ENCODE measurements at places on chromosomes 4 and X.
A peak's percentile ranks its signal among the peaks of the same experiment; 100 is the strongest.

DNA sequence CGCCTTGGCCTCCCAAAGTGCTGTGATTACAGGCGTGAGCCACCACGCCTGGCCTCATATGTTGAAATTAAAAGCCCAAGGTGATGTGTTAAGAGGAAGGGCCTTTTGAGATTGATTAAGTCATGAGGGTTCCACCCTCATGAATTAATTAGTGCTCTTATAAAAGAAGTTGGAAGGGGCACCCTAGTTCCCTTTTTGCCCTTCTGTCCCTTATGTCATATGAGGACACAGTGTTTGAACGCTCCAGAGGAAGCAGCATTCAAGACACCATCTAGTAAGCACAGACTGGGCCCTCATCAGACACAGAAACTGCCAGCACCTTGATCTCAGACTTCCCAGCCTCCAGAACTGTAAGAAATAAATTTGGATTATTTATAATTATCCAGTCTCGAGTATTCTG, 5.1 kb upstream of the APLN start:
- DNase-seq: no peak

DNA sequence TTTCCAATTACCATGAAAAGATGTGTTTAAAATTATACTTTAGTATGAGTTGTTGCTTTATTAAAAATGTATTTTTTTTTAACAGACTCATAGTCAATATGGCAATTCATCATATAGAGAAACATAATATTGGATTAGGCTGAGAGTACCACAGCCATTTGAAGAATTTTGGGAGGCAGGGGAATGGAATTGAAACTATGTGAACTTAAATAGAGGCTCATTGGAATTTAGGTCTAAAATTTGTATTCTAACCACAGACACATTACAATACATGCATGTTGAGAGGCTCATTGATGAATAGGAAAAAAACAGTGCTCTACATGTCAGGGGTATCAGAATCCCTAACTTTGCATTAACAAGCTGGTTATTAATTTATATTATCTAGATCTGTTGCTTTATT, 269.6 kb downstream of the DKK2 start:
- DNase-seq: no peak

GRCh38 chr4:48905363-48906015, 1.1 kb downstream of the OCIAD2 start:
- no peak for DNase-seq

GRCh38 chr4:145881576-145881975, 57.0 kb downstream of the ZNF827 start:
- DNase-seq: no peak

DNA sequence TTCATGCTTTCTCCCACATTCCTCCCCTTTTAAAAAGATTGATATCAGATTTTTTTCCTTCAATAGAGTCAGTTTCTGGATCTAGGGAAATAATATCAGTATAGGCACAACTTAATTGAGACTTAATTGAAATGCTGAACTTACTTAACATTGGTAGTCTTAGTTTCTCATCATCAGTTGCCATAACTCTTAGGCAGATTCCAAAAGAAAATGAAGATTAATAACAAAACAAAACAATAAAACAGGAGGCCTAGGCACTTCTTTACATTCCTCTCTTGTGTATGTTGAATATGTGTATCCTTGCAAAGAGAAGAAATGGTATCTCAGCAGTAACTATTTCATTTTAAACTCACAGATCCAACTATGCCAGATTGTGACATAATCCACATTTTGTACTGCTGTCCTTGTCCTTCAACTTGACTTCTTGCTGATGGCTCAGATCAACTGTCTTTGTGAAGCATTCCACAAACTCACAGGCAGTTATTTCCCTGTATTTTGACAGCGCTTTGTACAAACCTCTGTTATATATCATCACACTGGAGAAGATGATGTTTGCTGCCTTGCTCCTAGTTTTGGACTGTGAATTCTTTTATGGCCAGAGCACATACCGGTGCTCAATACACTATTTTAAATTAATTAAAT, 9.1 kb upstream of the SLC9B2 start:
- no peak for DNase-seq

- peak; percentile 19 for DNase-seq
Measured at GRCh38 chrX:39445336-39445735, 644.1 kb downstream of the MID1IP1 start.

DNA sequence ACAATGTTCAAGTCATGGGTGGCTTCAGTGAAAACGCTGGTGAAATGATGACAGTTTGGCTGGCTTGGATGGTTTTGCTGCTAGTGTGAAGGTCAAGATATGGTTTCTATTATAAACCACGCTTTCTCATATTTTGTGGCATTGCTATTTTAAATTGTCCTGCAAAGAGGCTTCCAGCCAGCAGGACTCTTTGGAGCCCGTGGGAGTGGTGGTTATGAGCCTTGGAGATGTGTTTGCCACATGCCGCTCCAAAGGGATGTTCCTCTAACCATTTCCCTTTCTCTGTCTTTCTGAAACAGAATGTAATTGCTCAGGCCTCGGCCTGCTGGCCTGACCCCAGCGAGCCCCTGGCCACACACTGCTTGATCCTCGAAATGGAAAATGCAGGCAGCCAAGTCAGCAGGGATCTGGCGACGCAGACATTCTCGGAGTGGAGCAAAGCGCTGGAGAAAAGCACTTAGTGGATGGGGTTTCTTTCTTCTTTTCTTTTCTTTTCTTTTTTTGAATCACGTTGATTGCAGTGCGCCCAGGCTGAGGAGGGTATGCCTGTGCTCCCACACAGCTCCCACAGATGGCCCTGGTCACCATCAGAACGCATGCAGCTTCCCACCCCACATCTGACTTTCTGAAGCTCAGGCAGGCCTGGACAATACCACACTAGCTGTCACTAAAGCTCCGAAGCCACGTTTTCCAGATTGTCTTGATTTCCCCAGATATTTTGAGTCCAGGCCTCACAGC, 114.0 kb downstream of the ENPP6 start:
- DNase-seq: no peak

DNA sequence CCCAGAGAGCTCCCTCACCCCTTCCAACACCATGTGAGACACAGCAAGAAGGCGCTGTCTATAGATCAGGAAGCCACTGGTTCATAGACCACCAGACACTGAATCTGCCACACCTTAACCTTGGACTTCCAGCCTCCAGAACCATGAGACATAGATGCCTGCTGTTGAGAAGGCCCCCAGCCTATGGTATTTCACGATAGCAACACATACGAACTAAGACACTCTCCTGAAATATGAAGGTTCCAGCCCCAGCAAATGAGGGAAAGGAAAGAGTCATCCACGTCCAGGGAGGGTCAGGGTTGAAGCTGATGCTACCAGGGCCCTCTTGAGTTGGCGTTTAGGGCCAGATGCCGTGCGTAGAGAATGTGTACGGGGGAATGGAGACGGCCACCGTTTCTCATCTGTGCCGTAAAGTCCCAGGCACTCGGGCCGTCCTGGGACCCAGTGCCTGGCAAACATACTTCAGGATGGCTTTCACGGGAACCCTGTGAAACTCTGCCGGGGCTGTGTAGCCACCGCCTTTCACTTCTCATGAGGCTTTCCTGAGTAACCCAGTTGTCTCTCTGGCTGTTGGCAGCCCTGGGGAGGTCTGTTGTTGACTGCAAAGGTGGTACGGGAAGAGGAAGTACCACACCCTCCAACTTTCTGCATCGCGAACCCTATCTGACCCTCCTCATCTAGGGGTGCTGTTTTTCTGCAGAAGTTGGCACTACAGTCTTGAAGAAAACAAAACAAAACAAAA, 17.7 kb upstream of the P2RY8 start:
- DNase-seq: no peak

GRCh38 chrX:115642311-115642710, 81.3 kb downstream of the PLS3 start:
- no peak for DNase-seq

Data from NCI-H1694 treated with DMSO at 0.1 percent for 48 hours (cell line).